ENCODE measurements at places on chromosomes 13 and 19.

GRCh38 chr19:17860331-17860992, 752 bp downstream of the RPL18A start:
- no peak for DNase-seq

- no peak for DNase-seq
Observed at GRCh38 chr19:51439021-51439465, 19.2 kb downstream of the SIGLEC8 start.

DNA sequence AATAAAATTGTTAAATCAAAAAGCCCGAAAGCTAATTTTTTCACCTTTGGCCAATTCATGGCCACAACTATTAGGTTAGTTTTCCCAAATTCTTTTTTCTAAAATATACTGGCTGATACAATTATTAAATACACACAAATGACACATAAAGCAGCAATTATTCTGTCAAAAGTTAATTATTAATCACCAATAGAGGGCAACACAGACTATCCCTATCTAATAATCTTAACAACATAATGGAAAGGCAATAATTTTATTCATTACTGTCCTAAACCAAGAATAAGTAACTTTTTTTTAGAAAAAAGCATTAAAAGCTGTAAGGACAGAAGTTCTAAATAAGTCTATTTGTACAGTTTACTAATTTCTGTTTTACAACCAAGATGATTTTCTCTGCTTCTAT, 51.7 kb downstream of the KATNAL1 start:
- no peak for DNase-seq

GRCh38 chr19:570251-570686, 2.1 kb upstream of the BSG start:
- no peak for DNase-seq

- DNase-seq, result no peak
Observed at GRCh38 chr19:18475762-18476331, 37.9 kb upstream of the ISYNA1 start.

- no peak for DNase-seq
Observed at GRCh38 chr13:58682616-58683015, 1051.1 kb downstream of the PCDH17 start.

DNA sequence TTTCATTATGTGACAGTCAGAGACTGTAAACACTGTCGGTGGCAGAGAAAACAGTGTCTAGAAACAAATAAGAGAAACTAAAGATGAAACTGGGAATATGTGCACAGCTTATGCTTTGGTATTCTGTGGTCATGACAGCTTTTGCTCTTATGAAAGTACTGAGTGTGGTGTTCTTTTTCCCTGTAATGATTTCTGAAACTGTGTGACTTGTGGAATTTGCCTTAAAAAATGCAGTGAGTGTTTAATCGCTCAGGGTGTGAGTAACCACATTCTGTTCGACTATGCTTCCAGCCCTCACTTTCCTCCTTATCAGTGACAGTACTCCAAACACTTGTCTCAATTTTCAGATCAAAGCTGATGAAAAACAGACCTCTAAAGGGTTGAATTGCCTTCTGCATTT, 66.9 kb upstream of the DIAPH3 start:
- DNase-seq, result no peak

DNA sequence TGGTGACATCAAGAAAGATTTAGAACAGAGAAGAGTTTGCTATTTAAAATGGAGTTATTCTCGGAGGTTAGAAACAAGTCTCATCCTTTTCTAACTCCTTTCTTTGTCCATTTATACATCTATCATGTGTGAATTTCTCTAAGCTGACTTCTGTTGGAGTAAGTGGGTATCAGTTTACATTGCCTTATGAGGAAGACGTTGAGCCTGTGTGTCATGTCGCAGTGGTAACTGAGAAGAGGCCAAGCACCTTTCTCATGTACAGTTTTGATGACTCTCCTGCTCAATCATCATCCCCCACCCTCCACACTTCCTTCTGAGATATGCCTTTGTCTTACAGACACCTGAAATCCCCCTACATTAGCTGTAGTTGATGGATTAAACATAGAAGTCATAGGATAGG, 624.8 kb downstream of the LIG4 start:
- no peak for DNase-seq

DNA sequence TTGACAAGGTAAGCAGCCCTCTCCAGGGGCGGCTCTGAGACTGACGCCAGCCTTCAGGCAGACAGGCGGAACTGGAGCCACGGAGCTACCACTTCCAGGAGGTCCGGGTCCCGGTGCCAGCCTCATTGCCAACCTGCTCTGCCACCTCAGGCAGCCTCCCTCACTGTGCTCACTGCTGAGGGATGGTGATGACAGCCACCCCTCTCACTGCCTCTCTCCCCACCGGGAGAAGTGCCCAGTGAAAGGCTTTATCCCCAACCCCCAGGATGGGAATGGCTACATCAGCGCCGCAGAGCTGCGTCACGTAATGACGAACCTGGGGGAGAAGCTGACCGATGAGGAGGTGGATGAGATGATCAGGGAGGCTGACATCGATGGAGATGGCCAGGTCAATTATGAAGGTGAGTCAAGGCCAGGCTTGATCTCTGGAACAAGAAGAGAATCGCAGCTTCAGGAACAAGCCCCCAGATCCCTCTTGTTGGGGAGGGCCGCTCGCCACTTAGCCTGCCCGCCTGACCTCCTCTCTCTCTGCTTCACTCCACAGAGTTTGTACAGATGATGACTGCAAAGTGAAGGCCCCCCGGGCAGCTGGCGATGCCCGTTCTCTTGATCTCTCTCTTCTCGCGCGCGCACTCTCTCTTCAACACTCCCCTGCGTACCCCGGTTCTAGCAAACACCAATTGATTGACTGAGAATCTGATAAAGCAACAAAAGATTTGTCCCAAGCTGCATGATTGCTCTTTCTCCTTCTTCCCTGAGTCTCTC, 7.6 kb downstream of the CALM3 start:
- DNase-seq, result peak; percentile 55

DNA sequence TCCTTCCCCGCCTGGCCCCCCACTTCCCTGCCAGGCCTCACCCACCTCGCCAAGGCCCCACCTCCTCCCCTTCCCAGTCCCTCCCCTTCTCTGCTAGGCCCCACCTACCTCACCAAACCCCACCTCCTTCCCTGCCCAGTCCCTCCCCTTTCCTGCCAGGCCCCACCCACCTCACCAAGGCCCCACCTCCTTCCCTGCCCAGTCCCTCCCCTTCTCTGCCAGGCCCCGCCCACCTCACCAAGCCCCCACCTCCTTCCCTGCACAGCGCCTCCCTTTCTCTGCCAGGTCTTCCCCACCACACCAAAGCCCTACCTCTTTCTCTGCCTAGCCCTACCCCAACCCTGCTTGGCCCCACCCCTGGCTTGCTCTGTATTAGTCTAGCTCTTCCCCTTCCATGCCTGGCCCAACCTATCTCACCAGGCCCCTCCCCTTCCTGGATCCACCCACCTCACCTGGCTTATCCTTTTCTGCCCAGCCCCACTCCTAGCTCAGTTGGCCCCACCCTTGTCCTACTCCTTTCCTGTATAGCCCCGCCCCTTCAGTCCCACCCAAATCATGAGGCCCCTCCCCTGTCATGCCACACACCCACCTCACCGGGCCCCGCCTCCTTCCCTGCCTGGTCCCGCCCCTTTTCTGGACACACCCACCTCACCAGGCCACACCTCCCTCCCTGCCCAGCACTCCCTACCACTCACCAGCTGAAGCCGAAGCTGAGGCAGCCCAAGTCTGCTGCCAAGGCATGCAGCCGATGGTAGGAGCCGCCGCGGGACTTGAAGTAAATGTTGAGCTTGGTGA, 16.2 kb downstream of the CERS1 start:
- DNase-seq, result no peak

DNA sequence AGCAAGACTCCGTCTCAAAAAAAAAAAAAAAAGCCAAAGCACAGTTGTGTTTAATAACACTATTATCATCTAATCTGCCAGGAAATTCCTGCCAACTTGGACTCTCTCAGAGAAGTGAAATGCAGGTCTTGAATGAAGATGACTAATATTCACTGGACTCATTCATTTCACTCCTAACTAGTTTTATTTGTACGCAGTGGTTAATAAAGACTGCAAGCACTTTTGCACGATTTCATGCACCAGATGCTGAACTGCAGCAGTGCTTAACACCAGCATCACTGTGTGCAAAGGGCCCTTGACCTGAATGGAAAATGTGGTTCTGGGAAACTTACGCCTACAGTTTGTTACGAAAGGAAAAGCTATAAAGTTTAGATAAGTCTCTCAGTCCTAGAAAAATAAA, 63.3 kb downstream of the DHRS12 start:
- no peak for DNase-seq

All from sciatic nerve (tissue), 2 donors.